ENCODE measurements at places on chromosomes 7 and 10.

- no peak for DNase-seq
Observed at GRCh38 chr10:88232029-88232895, 350.9 kb downstream of the RNLS start.

DNA sequence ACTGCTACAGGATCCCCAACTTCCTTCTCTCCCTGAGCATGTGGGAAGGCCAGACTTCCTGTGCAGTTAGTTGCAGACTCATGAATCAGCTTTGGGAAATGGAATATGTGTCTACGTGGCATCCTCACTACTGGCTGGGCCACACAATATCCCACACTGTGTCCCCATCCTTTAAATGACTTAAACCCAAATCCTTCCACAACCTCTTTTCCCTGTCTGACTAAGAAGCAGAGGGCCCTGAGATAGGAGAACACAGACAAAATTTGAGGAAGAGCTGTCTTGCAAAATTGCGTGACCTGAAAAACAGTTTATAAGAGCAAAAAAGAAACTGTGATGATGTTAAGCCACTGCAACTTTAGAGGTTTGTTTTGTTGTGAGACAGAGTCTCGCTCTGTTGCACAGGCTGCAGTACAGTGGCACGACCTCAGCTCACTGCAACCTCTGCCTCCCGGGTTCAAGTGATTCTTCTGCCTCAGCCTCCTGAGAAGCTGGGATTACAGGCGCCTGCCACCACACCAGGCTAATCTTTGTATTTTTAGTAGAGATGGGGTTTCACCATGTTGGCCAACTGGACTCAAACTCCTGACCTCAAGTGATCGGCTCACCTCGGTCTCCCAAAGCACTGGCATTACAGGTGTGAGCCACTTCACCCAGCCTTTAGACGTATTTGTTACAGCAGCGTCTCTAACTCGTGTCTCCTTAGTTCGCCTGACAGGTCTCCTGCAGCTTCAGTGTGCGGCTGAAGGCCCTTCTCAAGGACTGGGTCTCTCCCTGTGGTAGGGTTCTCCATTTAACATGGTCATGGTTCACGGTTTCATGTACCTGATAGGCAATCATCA is 46.9 kb upstream of the SFMBT2 start:
- no peak for DNase-seq

DNA sequence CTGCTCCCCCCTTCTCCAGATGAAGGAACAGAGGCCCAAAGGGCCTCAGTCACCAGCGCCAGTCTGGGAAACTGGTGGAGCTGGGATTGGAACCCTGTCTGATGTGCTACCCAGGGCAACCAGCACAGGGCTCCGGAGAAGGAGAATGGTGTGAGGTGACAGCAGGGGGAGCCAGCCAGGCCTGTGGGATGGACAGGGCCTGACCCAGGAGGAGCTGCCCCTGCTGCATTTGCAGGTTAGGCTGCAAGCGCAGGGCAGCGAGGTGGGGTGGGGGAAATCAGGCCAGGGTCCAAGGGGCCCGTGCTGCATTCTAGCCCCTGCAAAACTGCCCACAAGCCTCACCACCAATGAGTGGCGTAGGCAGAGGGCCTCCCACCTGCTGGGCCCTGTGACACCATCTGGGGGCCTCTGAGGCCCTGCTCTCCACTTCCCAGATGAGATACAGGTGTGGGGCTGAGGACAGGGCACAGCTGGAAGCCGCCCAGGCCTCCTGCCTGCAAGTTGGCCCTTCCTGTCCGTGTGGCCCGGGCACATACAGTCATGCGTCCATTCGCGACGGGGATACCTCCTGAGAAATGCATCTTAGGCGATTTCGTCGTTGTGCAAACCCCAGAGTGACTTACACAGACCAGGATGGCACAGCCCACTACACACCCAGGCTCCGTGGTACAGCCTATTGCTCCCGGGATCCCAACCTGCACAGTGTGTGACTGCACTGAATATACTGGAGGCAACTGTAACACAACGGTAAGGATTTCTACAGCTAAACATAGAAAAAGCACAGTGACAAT is 45.3 kb downstream of the RASGEF1A start:
- no peak for DNase-seq

GRCh38 chr7:126378642-126379041 is 874.1 kb downstream of the GRM8 start:
- no peak for DNase-seq

- DNase-seq = no peak
Observed at GRCh38 chr7:11648980-11649379, 183.0 kb downstream of the THSD7A start.
